D341Med (cell line): ENCODE measurements at places on chromosomes 2 and 18.

- DNase-seq: no peak
These were observed 1.3 kb upstream of the USP34 start for GRCh38 chr2:61471905-61472805.

- DNase-seq: no peak
These were observed 298.4 kb downstream of the LPIN1 start for GRCh38 chr2:12044857-12045256.

GRCh38 chr18:29378651-29379136 is 1201.8 kb upstream of the CDH2 start:
- DNase-seq: no peak

GRCh38 chr2:12716032-12716281 is 779 bp upstream of the TRIB2 start:
- DNase-seq: peak; percentile 73

DNA sequence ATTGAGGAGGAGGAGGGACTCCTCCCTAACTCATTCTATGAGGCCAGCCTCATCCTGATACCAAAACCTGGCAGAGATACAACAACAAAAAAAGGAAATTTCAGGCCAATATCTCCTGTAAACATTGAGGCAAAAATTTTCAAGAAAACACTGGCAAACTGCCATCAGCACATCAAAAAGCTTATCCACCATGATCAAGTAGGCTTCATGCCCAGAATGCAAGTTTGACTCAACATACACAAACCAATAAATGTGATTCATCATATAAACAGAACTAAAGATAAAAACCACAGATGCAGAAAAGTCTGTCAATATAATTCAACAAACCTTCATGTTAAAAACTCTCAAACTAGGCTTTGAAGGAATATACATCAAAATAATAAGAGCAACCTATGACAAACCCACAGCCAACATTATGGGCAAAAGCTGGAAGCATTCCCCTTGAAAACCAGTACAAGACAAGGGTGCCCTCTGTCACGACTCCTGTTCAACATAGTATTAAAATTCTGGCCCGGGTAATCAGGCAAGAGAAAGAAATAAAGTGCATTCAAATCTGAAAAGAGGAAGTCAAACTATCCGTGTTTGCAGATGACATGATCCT is 1014.3 kb downstream of the CBLN2 start:
- no peak for DNase-seq

DNA sequence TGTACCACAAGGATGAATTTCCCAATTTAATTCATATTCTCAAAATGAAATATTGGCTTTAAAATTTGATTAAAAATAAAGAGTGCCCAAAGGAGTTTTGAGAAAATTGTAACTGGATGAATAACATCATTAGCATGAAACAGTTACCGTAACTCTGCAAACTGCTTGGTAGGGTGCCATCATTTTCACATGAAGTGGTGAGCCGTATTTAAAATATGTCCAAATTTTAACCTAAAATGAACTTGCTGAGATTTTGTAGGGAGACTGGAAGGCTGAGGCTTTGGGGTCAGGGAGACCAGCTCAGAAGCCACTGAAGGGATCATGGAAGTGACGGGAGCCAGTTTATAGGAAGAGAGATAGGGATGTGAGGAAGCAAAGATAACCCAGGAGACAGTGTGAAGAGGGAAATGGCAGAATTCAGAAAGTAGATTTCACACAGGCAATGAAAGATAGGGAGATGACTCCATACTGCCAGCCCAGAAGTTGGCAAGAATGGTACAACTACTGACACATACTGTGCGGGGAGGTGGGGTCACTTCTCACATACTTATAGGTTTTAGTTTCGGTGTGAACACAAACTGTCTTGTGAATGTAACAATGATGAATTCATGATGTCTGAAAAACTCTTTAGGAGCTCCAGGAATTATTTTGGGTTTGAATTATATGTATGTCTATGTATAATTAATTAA is 53.8 kb downstream of the EFEMP1 start:
- no peak for DNase-seq

- DNase-seq: no peak
These were observed 225.0 kb downstream of the FHOD3 start for GRCh38 chr18:36522509-36522908.

GRCh38 chr2:222318026-222318711 is 19.4 kb upstream of the PAX3 start:
- DNase-seq: peak; percentile 87

- no peak for DNase-seq
These were observed 155.0 kb downstream of the SETBP1 start for GRCh38 chr18:44835703-44836102.

- no peak for DNase-seq
These were observed 350.5 kb downstream of the CCDC85A start for GRCh38 chr2:56534321-56534720.

DNA sequence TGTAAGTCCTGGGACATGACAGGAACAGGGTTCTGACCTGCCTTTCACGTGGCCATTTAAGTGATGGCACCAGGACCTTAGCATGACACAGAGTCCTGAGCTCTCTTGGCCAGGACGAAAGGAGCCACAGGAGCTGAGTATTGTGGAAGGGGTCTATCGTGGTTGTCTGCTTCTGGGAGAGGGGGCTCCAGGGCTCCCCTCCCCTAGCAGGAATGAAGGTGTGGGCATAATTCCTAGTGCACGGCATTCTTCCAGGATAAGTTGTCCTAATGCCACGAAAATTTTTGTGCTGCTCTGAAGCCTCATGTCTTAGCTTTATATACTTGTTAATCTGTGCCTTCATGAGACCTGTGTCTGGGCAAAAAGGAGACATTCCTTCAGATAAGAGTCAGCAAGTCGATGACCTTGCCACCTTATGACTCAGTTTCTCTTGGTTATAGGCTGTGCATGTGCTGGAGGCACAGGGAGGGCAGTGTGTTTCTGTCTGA is 17.1 kb downstream of the GATA6 start:
- no peak for DNase-seq

DNA sequence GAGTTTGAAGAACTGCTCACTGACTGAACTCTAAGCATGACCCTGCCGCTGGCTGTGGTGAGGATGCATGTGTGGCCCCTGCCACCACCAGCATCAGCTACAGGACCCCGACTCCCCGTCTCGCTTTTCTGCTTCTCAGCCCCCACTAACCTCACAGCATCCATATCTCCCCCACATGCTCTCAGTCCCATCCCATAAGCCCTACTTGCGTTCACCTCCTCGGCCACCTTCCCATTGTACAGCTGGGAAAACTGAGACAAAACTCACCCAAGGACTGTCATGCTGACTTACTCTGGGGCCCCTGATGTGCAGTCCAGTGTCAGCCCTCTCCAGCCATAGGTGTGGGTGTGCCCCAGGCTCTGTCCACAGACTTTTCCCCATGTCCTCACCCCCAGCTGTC is 104.2 kb upstream of the SH3BP4 start:
- DNase-seq: no peak

DNA sequence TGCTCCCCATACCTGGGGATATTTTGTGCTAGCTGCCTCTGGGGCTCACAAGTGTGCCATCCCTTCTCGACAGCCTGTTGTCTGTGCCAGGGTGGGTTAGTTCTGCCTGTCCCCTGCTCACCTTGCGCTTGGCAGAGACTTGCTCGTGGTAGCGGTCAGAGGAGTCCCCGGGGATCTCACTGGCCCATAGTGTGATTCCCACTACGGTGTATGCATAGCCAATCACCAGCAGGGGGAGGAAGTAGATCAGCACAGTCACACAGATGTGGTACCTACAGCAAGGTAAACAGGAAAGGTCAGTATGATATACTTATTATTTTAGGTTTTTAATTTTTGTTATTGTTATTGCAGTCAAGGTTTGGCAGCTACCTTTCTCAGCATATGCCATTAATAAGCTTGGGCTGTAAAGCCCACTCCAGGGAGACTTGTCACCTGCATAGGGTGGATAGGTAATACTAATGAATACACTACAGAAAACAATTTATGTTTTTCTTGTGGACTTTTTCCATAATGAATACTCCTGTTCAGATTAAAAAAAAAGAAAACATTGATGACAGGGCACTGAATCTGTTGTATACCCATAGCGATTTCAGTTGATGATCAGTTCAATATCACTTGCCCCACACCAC is 95.2 kb downstream of the POLE4 start:
- peak; percentile 59 for DNase-seq

DNA sequence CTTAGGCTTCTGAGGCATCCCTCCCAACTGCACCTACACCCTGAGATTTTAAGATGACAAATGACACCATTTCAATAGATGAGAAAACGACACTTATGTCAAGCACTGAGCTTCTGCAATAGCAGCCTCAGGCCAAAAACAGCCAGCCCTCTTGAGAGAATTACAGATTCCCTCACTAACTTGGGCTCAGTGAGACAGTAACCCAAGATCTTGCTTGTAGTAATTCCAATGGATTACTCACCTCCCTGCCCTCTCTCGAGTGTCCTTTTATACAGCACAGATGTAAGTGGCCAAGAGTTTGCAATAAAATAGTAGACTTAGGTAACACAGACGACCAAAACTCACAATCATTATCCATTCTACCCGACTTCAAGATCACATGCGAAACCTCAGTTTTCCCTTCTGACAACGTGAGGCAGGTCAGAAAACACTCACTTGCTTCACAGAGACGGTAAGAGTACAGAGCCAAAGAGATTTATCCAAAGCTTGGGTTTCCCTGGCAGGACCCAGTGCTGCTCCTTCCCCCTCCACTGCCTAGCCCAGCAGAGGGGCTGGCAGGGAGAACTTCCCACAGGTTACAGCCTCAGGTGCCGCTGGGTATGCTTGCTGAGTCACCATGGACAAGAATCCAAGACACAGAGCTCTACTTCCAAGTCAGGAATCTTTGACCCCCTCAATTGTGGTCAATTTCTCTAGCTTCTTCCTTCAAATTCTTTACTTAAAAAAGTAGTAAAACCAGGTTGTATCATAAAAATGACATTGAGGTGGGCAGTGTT is 181.4 kb downstream of the MYO5B start:
- DNase-seq: no peak

- DNase-seq: no peak
These were observed 34.1 kb downstream of the SOCS6 start for GRCh38 chr18:70322928-70323327.

GRCh38 chr18:43115076-43115921 is at the start of gene RIT2:
Gene RIT2 (minus strand): TSS chr18:43115685.
- no peak for DNase-seq
